Activated CD8-positive, alpha-beta memory T cell treated with anti-CD3 and anti-CD28 coated beads, Interleukin-2, amount 50 U/mL, for 4 hours (primary cell): ENCODE measurements at places on chromosomes 2 and 18.

- no peak for DNase-seq
Measured at GRCh38 chr18:56097621-56098020, 509.6 kb upstream of the TCF4 start.

DNA sequence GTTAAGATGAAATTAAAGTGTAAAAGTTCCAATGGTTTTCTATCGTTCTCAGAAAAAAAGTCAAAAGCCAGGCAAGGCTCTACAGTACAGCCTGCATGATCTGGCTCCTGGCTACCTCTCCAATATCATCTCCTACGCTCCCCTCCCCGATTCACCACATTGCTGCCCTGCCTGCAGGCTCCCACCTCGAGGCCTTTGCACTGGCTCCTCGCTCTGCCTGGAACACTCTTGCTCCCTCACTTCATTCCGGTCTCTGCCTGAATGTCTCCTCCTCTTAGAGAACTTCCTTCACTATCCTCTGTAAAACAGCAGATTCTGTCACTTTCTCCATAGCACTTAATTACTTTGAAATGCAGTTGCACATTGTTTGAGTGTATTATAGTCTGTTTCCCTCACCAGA lies 72.5 kb downstream of the KLF7 start:
- no peak for DNase-seq

- no peak for DNase-seq
Measured at GRCh38 chr2:74571058-74571457, 16.5 kb downstream of the DOK1 start.

DNA sequence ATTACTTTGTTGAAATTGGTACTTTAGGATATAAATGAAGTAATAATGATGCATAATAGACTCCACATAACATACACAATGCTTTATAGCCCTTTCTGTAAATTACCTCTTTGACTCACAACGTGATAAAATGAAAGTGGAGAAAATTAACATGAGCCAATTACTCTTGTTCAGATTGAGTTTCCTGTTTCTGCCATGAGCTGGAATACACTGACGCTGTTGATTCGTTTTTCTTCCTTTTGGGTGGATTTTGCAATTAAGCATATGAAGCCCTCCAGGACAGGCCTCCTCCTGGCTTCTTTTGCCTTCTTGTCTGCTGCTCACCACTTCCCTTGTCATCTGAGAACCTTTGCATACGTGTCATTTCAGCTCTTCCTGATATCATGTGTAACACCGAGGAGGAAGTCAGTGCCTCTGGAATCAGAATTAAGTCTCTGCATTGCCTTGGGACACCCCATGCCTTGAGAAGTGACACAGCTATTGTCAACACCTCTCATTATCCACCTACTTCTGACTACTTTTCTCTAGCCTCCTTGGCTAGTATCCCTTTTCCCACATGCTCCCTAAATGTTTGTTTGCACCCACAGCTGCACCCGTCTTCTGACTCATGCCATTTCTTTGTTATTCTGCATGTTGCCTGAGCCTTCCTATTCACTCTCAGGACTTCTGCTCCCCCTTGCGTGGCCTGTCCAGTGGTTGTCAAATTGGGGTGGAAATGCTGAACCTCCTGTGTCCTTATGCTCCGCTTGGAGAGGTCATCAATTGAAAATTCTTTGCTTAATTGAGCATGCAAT lies 134.1 kb downstream of the FMNL2 start:
- no peak for DNase-seq

GRCh38 chr2:157538064-157538463 lies 90.6 kb downstream of the ACVR1C start:
- DNase-seq, result no peak

DNA sequence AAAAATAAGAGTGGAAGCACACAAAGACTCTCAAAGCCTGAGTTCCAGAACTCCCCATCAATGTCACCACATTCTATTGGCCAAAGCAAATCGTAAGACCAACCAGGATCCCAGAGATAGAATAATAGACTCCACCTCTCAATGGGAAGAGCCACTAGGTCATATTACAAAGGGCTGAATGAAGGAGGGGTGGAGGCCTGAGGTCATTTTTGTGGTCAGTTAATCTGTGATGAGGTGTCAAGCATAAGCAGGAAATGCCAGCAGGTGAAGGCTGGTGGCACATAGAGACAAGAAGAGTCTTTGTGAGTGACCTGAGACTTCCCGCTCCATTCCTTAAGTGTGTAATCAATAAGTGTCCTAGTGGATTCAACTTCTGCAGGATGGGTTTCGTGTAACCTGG lies 144.3 kb downstream of the TFCP2L1 start:
- no peak for DNase-seq

GRCh38 chr2:200186002-200186401 lies 120.5 kb upstream of the SPATS2L start:
- DNase-seq, result no peak
